ENCODE measurements at places on chromosomes 2 and 18.
A peak's percentile ranks its signal among the peaks of the same experiment; 100 is the strongest.

DNA sequence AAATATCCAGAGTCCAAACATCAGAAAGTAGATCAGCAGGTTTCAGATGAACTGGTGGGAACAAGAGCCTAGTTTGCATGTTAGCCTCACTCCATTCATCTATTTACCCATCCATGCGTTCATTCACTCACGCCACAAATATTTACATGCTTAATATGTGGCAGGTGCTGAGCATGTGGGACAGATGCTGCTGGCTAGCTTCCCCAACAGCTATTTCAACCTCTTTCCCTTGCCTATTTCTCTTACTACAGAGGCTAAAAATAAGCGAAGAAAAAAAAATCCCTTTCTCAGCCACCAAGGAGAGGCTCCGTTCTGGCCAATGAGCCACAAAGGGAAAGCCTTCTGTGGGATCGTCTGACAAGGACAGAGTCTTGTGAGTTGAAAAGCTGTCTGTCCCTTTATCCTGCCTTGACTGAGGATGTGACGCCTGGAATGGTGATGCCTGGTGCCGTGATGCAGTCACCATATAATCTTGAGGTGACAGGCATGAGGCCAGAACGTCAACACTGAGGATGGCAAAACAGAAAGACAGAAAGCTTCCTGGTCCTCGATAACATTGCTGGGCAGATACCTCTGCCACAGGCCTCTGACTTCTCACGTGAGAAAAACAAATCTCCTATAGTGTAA, 78.2 kb downstream of the KCTD1 start:
- H3K36me3 ChIP-seq, result no peaks in the 10 kb centered on the region
- no peaks in the 10 kb centered on the region for H3K4me1 ChIP-seq
- DNase-seq, result no peak
- no peak overlapping the region for H3K4me3 ChIP-seq

GRCh38 chr2:64950226-64951160, 38.7 kb upstream of the SLC1A4 start:
- H3K4me1 ChIP-seq, result peaks cover 23% of the 10 kb centered on the region
- H3K27me3 ChIP-seq, result no peaks in the 10 kb centered on the region
- H3K27ac ChIP-seq, result peak overlapping the region; percentile 17
- H3K4me3 ChIP-seq, result no peak overlapping the region

GRCh38 chr2:170155723-170156253, 22.2 kb upstream of the MYO3B start:
- no peak overlapping the region for H3K27ac ChIP-seq
- H3K36me3 ChIP-seq, result no peaks in the 10 kb centered on the region
- peaks cover 1% of the 10 kb centered on the region for H3K27me3 ChIP-seq
- no peak overlapping the region for H3K4me3 ChIP-seq
- no peaks in the 10 kb centered on the region for H3K4me1 ChIP-seq

DNA sequence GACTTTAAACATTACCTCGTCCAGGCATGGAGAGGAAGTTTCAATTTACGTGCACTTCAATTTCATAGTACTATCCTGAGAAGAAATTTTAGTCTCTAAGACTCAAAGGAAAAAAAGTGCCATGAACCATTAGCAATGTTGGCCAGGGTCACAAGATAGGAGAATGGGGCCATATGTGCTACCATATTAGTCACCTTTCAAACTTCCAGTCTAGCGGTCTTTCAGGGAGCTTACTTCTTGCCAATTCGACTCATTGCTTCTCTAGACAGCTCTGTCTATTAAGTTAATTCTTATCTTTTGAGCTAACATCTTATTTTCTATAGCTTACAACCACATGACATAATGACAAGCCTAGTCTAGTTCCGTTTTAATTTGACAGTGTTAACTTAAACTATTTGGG, 129.1 kb downstream of the ANKRD44 start:
- H3K36me3 ChIP-seq, result peaks cover 65% of the 10 kb centered on the region
- peaks cover 58% of the 10 kb centered on the region for H3K4me1 ChIP-seq
- peak overlapping the region; percentile 19 for H3K27ac ChIP-seq
- no peak overlapping the region for H3K4me3 ChIP-seq

DNA sequence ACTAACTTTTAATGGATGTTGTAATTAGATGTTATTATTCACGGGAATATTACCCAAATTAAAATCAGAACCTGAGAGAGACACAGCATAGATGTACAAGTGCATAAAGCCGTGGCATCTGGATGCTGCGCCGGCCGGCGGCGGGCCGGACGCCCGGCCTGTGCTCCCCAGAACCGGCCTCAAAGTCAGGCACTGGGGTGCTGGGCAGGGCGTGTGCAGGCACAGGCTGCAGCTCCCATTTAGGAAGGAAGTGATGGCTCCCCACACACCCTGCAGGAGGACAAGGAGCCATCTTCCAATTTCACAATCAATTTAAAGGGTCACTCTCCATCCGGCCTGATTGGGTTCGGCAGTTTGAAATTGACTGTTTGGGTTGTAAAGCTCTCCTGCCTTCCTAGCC, 367.7 kb upstream of the SALL3 start:
- no peaks in the 10 kb centered on the region for H3K4me1 ChIP-seq
- H3K27ac ChIP-seq, result no peak overlapping the region
- H3K4me3 ChIP-seq, result no peak overlapping the region
- no peaks in the 10 kb centered on the region for H3K27me3 ChIP-seq

- H3K36me3 ChIP-seq, result no peaks in the 10 kb centered on the region
- H3K4me3 ChIP-seq, result no peak overlapping the region
- H3K4me1 ChIP-seq, result no peaks in the 10 kb centered on the region
- DNase-seq, result no peak
- no peaks in the 10 kb centered on the region for H3K27me3 ChIP-seq
These were observed 168.5 kb downstream of the CBLN2 start for GRCh38 chr18:72375618-72376017.

GRCh38 chr2:223270548-223270947, 218.6 kb downstream of the KCNE4 start:
- H3K36me3 ChIP-seq, result no peaks in the 10 kb centered on the region
- H3K27me3 ChIP-seq, result no peaks in the 10 kb centered on the region
- H3K27ac ChIP-seq, result no peak overlapping the region
- DNase-seq, result no peak
- H3K4me1 ChIP-seq, result no peaks in the 10 kb centered on the region

- H3K4me3 ChIP-seq, result no peak overlapping the region
- no peak overlapping the region for H3K27ac ChIP-seq
- no peaks in the 10 kb centered on the region for H3K4me1 ChIP-seq
- peak; percentile 72 for DNase-seq
- H3K36me3 ChIP-seq, result no peaks in the 10 kb centered on the region
These were observed 47.6 kb downstream of the PDCL3 start for GRCh38 chr2:100610381-100610831.

- H3K4me1 ChIP-seq, result no peaks in the 10 kb centered on the region
- no peak overlapping the region for H3K4me3 ChIP-seq
- DNase-seq, result no peak
- H3K27me3 ChIP-seq, result peaks cover 4% of the 10 kb centered on the region
- no peaks in the 10 kb centered on the region for H3K36me3 ChIP-seq
These were observed 32.4 kb downstream of the APOB start for GRCh38 chr2:21011453-21011852.

GRCh38 chr2:76684756-76685155, 837.4 kb downstream of the LRRTM4 start:
- H3K27ac ChIP-seq, result no peak overlapping the region
- no peaks in the 10 kb centered on the region for H3K36me3 ChIP-seq

GRCh38 chr2:171729952-171730317, 42.7 kb downstream of the DYNC1I2 start:
- H3K4me1 ChIP-seq, result no peaks in the 10 kb centered on the region
- H3K36me3 ChIP-seq, result peaks cover 45% of the 10 kb centered on the region
- no peaks in the 10 kb centered on the region for H3K27me3 ChIP-seq

DNA sequence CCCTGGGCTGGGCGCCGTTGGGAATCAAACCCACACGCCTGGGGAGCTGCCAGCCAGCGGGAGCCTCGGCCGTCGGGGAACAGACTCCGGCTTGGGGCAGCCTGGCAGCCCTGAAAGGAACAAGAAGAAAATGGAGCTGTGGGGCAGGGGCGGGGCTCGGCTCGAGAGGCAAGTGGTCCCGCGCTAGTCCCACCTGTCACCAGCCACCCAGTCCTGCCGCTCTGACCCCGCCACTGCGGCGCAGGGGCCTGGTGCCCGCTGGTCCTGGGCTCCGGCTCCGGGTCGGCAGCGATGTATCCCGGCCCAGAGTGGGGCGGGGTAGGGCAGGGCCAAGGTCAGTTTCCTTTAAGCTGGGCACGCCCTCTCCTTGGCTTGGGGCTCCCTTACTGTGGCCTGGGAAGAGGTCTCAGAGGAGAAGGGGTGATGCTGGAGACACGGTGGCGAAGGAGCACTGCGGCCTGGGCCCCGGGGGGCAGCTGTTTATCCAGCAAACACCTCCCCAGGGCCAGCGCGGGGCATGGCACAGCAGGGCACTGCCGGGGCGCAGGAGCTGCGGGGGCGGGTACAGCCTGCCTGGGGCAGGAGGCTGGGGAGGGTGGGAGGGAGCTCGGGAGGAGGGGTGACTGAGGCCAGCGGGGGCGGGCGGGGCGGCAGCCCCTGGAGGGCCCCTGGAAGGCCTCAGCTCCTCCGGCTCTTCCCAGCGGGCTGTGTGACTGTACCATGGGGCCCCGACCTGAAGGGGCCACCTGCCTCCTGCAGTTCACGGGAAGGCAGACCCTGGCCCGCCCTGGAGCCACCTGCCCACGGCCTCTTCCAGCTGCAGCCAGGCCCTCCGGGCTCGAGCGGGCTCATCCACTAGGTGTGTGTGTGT, 15.6 kb downstream of the ODC1 start:
- DNase-seq, result no peak
- no peak overlapping the region for H3K27ac ChIP-seq
- H3K36me3 ChIP-seq, result no peaks in the 10 kb centered on the region
- H3K4me3 ChIP-seq, result peak overlapping the region; percentile 34
- H3K4me1 ChIP-seq, result peaks cover 13% of the 10 kb centered on the region

- DNase-seq, result no peak
- H3K27ac ChIP-seq, result no peak overlapping the region
- no peaks in the 10 kb centered on the region for H3K27me3 ChIP-seq
These were observed 108.2 kb downstream of the TCF4 start for GRCh38 chr18:55479656-55480420.

DNA sequence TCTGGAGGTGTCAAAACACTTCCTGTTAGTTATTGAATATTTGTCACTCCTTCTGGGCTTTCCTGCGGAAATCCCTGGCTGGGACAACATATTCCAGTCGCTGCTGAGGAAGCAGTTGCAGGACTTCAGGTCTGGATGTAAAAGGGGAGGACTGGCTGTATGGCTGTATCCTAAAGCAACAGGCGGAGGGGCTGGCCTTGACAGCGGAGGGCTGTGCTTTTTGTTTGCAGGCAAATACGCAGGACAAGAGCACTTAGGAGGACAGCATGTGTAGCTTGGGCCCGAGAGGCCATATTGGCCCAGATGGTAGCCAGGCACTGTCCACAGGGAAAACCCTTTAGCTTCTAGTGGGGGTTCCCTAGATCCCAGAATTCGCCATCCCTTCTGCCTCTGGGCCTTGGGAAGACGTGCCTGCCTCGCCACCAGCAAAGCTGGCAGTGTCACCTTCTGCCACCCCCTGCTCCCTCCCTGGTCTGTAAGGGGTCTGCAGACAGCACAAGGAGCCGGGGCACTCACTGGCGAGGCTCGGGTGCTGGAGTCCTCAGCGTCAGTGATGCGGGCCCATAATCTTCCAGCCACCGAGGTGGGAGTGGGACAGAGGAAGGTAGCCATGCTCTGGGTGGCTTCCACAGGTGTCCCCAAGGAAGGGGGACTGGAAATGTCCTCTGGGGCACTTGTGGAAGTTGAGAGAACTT, 6.7 kb downstream of the NPPC start:
- no peak for DNase-seq
- H3K36me3 ChIP-seq, result no peaks in the 10 kb centered on the region
- no peak overlapping the region for H3K4me3 ChIP-seq
- peaks cover 14% of the 10 kb centered on the region for H3K27me3 ChIP-seq

DNA sequence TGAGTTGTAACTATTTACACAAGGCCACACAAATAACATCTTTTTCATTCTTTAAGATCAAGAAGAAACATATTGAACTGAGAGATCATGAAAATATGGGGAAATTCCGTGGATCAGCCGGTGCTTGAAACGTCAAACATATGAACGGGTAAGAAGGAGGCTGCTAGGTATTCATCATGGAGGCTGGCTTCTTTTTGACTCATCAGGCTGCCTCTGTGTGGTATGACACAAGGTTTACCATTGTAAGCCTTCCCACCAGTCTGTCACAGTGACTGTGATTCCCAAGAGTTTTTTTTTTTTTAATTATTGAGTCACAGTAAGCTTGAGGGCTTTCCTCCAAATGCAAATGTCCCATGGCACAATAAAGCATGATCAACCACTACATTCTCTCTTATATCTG, 506.9 kb downstream of the BCL11A start:
- H3K4me1 ChIP-seq, result no peaks in the 10 kb centered on the region
- no peak for DNase-seq
- H3K27me3 ChIP-seq, result no peaks in the 10 kb centered on the region

GRCh38 chr2:10557506-10558265, 109.6 kb upstream of the ODC1 start:
- no peak overlapping the region for H3K27ac ChIP-seq
- peaks cover 6% of the 10 kb centered on the region for H3K36me3 ChIP-seq
- H3K27me3 ChIP-seq, result peaks cover 1% of the 10 kb centered on the region
- H3K4me1 ChIP-seq, result no peaks in the 10 kb centered on the region
- DNase-seq, result no peak

Measured in activated naive CD8-positive, alpha-beta T cell treated with anti-CD3 and anti-CD28 coated beads, Interleukin-2, amount 50 U/mL, for 24 hours (primary cell).